GM04503 (cell line): ENCODE measurements at places on chromosomes 1 and 21.

- no peak for DNase-seq
Observed at GRCh38 chr1:111192658-111193519, 7.6 kb downstream of the DENND2D start.

- no peak for DNase-seq
Observed at GRCh38 chr21:34822942-34823341, 154.1 kb downstream of the CLIC6 start.

- DNase-seq = no peak
Observed at GRCh38 chr1:1914101-1914970, 724 bp upstream of the CALML6 start.

DNA sequence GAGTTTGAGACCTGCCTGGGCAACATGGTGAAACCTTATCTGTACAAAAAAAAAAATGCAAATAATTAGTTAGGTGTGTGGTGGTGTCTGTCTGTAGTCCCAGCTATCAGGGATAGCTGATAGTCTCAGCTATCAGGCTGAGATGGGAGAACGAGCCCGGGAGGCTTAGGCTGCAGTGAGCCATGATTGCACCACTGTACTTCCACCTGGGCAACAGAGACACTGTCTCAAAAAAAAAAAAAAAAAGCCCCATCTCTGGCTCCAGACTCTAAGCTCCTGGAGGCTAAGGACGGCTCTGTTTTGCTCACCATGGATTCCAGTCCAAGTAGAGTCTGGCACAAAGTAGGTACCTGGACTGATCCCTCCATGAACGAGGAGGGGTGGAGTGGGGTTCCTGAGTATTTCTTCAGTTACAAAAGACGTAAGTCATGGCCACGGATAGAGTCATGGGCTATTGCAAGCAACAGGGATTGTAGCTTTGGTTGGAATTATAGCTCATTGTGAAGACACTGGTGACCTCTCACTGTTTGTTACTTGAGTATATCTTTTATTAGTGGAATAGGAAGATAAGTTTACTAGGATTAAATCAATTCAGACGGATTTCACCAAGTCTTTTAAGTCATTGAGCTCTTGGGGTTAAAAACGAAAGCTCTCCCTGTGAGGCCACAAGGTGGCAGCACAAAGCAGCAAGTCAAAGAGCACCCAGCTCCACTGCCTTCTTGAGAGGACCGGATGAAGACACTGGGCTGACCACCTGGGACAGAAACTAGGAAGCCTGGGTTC lies 35.6 kb upstream of the TMEM61 start:
- DNase-seq = no peak

DNA sequence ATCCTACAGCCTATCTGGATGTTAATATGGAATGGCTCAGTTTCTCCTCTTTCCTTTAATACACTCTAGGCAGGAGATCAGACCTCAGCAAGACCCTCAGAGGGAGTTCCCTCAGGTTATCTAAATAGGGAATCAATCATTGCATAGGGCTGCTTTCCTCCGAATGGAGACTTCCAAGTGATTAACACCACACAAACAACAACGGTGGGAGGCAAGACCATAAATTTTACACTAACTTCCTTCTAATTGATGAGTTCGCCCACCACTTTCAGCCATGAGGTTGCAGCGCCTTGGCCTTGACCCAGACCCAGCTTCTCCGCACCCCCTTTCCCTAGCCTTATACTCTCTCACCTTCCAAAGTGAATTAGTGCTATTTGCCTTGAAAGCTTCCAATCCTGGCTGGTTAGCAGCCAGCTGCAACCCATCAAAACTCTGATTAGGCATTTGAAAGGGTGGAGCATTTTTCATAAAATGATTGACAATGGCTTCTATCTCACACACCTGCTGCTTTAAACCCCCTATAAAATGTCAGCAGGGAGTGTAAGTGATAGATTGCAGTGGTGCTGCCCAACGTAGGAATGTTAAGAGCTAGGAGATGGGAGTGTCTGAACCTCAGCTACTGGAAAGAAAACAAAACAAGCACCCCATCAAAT lies 534.9 kb upstream of the USP24 start:
- no peak for DNase-seq

DNA sequence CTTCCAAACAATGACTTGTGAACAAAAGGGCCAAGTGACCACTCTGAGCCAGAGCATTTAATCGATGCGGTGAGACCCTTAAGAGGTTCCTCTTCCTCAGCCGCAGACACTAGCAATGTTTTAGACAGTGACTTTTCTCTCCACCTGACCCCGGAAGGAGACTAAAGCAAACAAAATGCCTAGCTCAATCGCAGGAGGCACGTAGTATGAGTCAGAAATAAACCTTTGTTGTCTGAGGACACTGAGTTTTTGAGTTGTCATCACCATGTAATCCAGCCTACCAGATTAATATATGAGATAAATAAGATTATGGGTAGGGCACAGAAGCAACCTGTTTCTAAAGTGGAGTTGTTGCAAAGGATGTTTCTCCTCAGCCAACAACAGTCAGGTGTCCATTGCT lies 326.2 kb upstream of the DUSP10 start:
- no peak for DNase-seq

DNA sequence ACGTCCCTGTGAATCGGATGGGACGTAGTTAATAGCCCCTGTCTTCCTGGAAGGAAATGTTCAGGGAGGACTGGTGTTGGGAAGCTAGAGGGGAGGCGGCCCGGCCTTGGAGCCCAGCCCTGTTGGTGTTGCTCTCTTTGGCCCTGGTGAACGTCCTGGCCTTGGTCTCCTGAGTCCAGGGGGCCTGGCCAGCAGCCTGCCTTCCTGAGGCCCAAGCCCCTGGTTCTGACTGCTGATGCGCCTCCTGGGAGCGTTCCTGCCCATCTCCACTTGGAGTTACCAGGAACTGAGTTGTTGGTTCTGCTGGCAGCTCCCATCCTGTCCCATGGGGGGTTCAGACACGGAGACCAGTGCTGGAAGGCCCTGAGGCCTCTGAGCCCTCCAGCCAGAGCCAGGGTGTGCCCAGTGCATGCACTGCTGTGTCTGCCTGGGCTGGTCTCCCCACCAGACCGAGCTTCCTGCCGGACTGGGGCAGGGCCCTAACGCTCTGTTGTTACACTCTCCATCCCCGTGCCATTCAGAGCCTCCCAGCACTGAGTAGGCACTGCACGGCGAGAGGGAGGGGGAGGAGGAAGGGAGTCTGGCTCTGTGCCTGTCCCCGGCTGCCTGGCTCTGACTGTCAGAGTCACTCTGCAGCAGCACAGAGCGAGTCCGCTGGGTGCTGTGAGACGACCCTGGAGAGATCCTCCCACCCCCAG lies 382.5 kb upstream of the VAMP3 start:
- no peak for DNase-seq

DNA sequence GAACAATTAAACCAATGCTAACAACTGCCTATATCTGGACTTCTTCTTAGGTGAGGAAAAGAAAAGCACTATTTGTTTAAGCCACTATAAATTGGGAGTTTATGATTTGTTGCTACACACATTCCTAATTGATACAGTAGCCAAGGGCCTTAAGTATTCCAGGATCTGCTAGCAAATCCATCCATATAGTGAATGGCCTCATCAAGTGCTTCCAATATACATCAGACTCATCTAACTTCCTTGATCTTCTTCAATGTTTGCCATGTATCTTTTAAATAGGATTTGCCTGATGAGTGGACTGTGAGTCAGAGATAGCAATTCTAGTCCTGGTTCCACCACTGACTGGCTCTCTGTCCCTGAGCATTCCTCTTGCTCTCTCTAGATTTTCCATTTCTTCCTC lies 430.2 kb downstream of the OMA1 start:
- DNase-seq = no peak

DNA sequence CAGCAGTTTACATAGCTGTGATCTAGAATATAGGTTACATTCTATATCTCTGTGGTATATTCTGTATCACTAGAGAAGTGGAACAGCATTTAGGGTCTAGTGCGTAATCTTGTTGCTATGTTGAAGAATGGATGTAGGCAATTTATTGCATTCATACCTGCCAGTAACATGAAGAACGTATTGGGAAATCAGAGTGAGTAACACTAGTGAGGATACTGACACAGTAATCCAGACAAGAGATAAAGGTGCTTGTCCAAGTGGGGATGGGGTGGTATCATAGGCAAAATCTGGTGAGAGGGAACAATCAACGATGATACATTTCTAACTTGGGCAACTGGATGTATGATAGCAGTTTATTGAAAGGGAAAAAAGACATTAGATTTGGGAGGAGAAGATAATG lies 9.8 kb downstream of the PPP2R5A start:
- DNase-seq = no peak

DNA sequence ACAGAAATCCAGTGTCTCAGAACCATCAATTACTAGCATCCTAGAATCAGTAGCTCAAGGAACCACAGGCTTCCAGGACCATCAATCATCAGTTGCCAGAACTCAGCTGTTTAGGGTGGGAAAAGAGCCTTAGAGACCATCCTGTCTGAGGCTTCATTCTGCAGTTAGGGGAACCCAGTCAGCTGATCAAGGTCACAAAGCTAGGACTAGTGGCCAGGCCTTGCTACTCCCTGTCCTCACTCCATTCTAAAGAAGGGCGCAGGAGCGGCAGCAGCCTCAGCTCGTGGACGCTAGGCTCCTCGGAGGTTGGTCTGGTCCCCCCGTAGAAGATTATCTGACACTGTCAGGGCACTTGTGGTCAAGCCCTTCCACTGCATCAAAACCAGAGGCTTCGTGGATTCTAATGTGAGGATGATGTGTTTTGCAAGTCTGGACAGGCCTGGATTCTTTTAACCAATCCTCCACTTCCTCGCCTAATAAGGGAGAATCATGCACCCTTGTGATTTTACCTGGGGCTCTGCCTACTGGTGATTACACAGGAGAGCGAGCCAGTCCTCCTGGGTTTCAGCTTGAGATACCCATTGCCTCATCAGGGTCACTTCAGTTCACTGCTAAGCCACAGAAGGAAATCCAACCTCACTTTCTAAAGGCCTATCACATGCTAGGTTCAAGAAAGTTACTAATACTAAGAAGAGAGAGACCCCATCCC lies 41.7 kb upstream of the IFFO2 start:
- no peak for DNase-seq

- DNase-seq = no peak
Observed at GRCh38 chr1:83571536-83571935, 427.4 kb downstream of the TTLL7 start.

- no peak for DNase-seq
Observed at GRCh38 chr1:225846331-225847310, 35.6 kb downstream of the TMEM63A start.

DNA sequence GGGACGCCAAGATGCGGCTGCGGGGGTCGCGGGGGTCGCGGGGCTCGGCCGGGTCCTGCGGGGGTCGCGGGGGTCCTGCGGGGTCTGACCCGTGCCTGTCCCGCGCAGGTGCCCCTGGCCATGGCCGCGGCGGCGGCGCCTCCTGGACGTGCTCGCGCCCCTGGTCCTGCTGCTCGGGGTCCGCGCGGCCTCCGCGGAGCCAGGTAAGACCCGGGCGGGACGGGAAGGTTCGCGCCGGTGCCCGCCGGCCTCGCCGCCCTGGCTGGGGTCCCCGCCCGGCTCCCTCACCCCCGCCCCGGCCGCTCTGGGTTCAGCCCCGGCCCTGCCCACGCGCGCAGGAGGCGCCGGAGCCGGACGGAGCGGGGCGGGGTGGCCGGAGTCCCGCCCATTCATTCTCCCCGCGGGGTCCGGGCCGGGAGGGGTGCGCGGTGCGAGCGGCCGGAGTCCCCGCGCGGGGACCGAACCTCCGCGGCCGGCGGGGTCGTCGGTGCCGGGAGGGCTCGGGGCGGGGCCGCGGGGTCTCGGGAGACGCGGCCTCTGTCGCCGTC lies 380 bp downstream of the COL18A1 start:
- DNase-seq = no peak

DNA sequence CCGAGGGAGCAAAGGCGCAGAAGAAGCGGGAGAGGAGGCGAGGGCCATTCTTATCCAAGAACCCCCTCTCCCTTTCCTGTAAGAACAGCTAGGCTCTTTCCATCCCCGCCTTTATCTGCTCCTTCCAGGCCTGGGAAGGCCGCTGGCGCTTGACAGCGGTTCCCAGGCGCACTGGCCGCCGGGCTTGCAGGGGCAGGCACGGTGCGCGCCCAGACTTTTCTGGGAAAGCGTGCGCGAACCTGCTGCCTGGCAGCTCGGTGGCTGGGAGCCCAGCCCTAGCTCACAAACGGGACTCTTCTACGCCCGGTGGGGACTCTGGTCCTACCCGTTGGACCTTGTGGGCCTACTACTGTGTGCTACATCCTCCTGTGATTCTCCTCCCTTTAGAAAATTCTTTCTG lies 8.8 kb upstream of the IFNLR1 start:
- no peak for DNase-seq

GRCh38 chr1:118900643-118901440 lies 87.3 kb downstream of the TBX15 start:
- DNase-seq = no peak
